ENCODE measurements at places on chromosomes 6 and 20.

GRCh38 chr20:39082622-39083398 lies 120.7 kb downstream of the DHX35 start:
- DNase-seq = no peak

DNA sequence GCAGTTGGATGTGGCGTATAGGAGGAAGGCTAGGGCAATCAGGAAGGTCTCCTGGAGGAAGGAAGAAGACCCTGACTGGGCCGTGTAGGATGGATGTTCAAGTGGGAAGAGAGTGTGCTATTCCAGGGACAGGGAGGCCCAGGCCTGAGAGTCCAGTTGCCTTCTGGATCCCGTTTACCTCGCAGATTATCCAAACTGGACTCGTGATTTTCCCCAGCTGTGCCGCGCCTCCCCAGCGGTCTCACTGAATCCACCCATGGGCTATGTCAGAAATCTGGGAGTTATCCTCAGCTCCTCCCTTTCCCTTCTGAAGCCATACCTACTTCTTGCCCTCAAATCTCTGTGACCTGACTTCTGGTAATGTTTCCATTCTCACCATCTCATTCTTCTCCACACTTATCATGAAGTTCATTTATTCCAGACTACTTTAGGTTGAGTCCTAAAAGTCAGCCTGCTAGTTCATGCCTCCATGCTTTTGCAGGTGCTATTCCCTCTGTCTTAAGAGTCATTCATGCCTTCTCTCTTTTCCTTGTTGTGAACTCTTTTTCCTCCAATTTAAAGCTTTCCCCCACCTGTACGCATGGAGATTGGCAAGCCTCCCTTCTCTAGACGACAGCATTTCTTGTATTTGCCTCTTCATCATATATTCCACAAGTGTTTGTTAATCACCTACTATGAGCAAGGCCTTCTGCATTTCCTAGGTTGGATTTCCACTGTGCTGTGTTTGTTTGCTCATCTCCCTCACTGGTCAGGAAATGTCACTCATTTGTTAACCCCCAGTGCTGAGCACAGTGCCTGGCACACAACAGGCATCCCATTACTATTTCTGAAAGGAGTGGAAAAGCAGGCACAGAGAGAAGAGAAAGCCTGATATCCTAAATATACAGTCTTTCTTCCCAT lies 2.7 kb downstream of the SDCBP2 start:
- no peak for DNase-seq

DNA sequence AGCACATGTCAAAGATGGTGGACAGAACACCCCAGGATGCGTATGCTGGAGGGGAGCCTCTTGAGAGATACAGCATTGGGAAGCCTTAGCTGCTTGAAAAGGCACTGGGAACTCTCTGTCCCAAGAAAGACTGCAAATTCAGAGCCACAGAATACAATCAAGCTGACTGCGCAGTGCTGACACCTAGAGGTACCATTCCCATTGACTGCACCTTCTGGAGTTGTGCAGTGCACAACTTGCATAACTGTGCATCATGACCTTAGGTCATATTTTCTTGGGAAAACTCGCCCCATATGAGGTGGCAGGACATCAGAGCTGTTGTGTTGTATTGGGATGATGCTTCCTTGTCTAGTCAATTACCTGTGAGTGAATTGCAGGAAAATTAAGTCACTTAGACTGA lies 646.5 kb upstream of the NOX3 start:
- DNase-seq = no peak

GRCh38 chr6:34374508-34374907 lies 18.0 kb downstream of the NUDT3 start:
- DNase-seq = no peak

- DNase-seq = no peak
Measured at GRCh38 chr20:47311967-47312681, 44.4 kb downstream of the ZMYND8 start.

- no peak for DNase-seq
Measured at GRCh38 chr6:167779993-167780655, 46.6 kb upstream of the AFDN start.

DNA sequence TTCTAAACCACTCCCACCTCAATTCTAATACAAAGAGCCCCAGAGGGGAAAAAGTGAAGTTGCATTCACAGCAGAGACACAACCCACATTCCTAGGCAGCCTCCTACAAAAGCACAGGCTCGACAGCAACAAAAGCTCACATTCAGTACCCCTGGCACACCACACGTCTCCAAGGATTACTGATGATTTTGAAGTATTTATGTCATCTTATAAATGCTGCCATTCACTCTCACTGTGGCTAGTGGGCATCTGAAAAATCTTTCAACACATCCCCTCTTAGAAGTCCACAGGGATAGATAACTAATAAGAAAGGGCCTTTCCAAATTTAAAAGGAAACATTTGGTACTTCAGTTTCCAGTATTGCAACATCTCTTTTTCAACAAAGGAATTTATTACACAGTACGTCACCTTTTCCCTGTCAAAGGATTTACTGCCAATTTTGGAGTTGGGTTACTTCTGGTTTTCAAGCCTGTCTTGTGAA lies 146.7 kb downstream of the TASP1 start:
- DNase-seq = no peak

GRCh38 chr6:37106051-37106363 lies 63.9 kb upstream of the PIM1 start:
- no peak for DNase-seq

DNA sequence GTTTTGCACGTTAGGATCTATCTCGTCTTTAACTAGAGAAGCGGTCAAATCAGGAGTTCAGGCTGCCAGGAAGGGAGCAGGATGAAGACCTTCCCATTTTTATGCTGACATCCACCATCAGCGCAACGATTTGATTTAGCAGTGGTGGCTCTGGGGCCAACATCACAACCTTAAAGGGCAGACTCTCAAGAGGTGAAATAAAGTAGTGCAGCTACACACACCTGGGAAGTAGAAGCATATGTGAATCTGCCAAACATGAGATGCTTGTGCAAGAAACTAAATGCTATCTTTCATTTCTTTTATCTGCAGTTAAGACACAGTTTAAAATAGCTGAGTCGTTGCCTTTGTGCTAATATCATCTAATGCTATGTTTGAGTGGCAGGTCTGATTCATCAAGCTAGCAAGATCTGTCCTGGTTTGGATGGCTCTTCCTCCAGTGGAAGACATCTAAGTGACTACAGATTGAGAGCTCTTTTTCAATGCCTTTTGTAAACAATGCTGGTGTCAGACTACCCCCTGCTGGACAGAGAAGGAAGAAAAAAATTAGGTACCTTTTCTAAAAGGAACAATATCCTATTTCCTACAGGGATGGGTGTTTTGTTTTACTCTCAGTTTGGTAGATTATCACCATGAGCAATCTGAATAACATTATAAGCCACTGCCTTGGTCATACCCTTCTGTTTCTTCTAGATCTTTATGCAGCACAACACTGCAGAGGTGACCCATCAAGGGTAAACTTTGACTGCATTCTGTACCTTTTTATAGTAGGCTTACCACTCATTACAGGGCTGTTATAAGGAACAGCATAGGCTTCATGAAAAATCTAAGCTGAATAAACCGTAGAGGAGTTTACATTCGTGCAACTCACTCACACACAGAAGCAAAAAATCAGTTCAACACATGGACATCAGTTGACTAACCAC lies 171.6 kb upstream of the FBXL4 start:
- DNase-seq = no peak

DNA sequence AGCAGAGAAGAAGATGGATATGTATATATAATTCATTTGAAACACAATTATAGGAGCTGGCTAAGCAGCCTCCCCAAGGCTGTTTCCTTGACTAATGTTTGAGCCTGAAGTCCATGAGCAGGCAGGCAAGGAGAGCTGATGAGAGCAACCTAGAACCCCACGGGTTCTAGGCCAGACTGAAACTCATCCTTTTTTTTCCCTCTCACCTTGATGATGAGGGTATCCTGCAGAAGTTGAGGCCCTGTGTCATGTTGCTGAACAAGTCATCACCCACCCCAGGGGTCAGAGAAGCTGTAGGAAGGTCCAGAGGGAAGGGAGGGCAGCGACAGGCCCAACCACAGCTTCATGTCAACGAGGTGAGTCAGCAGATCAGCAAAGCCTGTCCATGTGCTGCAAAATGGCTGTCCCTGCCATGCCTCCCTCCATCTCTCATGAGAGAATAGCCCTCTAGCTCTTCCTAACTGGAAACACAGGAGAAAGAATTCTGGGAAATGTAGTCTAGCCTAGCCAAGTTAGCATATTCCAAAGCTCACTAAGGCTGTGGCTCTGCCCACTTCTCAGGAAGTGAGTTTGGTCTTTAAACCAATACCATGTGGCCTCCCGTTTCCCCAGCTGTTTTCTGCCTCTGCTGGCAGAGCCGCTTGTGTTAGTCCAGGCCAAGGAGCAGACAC lies 91.3 kb upstream of the DTNBP1 start:
- no peak for DNase-seq

- no peak for DNase-seq
Measured at GRCh38 chr6:12266571-12266970, 23.6 kb upstream of the EDN1 start.

DNA sequence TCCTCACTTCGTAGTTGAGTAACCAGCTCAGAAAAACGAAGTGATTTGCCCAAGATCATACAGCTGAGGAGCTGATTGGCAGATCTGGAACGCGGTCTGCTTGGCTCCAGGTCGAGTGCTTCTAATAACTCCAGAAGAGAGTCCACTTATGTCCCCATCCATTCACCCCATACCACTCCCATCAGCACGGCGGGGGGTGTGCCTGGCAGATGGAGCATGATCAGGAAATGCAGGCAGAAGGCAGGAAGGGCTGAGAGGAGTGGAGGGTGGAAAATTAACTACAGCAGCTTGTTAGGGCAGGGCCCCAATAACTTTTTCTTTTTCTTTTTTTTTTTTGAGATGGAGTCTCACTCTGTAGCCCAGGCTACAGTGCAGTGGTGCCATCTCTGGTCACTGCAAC lies 15.0 kb downstream of the FITM2 start:
- no peak for DNase-seq

DNA sequence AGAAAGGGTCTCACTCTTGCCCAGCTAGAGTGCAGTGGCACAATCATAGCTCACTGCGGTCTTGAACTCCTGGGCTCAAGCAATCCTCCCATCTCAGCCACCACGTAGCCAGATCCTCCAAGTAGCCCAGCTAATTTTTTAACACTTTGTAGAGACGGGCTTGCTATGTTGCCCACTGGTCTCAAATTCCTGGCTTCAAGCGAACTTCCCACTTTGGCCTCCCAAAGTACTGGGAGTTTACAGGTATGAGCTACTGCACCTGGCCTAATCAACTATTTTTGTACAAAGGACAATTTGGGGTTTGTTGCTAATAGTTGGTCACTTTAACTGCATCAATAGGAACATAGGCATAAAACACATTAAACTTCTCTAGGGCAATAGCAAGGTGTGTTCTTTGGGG lies 29.9 kb upstream of the SYNCRIP start:
- DNase-seq = no peak

- DNase-seq = no peak
Measured at GRCh38 chr6:73236144-73236750, 11.0 kb upstream of the KHDC1L start.

DNA sequence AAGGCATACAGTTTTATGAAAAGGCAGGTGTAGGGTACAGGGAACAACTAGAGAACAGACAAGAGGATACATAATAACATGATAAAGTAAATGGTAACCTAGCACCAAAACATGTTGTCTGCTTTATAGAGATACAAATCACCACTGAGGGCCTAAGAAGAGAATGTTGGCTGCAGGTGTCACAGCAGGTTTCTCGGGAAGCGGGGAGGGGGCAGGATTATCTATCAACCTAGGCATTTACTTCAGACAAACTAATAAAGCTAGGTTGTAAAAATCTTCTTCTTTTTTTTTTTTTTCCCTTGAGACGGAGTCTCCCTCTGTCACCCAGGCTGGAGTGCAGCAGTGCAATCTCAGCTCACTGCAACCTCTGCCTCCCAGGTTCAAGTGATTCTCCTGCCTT lies 22.7 kb downstream of the PIM1 start:
- DNase-seq = no peak

- no peak for DNase-seq
Measured at GRCh38 chr6:56732517-56732916, 89.8 kb upstream of the DST start.

DNA sequence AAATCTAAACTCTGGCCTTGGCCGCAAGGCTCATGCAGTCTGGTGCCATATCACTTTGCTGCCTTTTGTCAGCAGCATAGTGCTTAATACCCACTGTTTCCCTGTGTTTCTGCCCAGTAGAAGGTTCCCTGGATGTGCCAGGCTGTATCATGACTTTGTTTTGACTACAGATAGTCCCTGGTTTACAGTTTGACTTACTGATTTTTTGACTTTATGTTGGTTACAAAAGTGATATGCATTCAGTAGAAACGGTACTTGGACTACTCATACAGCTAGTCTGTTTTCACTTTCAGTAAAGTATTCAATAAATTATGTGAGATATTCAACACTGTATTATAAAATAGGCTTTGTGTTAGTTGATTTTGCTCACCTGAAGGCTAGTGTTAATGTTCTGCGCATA lies 19.0 kb downstream of the RALY start:
- no peak for DNase-seq

DNA sequence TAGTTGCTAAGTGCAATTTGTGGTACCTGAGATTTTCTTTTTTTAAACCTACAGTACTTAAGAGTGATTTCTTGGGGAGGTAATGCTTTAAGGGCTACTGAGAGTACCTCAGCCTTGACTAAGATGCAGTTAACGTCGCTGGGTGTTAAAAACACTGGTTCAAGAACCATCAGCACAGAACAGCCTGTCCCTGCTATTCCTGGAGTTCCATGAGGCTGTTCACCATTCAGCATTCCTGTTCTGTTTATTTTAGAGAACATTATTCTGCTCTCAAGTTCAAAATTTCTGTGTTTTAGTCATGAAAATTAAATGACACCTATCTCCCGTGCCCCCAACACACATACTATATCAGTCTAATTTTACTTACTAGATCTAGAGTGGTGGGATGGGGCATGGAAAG lies 1.7 kb upstream of the PRELID3B start:
- no peak for DNase-seq

- no peak for DNase-seq
Measured at GRCh38 chr20:38225240-38225899, 35.2 kb downstream of the KIAA1755 start.

GRCh38 chr6:5054245-5054873 lies 30.8 kb upstream of the PPP1R3G start:
- DNase-seq = no peak

DNA sequence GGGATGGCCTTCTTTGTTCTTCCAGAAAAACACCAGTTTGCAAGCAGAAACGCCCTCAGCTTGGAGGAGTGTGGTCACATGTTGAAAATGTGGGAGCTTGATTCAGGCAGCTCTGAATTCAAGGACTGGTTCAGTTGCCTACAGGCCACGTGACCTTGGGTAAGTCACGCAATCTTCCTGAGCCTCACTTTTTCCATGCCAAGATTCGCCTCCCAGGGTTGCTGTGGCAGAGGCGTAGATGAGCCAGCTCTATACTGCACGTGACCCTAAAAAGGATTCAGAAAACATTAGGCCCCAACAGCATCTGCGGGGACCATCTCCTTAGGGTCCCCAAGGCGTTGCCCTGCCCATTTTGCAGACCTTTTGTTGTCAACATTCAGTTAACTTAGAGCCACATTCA lies 112.0 kb upstream of the SNX9 start:
- DNase-seq = no peak

DNA sequence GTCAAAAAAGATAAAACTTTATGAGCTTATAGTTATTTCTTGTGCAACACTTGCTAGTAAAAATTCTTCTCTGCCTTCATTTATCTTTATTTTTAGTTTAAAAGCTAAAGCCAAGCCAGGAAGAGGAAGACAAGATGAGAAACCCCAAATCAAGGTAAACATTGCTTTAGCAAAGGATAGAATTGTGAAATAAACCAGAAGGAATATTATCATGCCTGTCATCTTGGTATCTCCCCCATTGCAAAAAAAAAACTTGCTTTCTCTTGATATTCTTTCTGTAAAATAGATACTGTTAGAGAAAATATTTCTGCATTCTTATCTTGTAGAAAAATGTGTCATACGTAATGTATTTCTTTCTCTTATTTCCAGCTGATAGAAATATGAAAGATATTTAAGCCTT lies 432.8 kb downstream of the GJA1 start:
- DNase-seq = no peak
